ENCODE measurements at places on chromosomes 4 and X.

GRCh38 chr4:30840571-30840970 lies 120.4 kb downstream of the PCDH7 start:
- DNase-seq, result no peak

DNA sequence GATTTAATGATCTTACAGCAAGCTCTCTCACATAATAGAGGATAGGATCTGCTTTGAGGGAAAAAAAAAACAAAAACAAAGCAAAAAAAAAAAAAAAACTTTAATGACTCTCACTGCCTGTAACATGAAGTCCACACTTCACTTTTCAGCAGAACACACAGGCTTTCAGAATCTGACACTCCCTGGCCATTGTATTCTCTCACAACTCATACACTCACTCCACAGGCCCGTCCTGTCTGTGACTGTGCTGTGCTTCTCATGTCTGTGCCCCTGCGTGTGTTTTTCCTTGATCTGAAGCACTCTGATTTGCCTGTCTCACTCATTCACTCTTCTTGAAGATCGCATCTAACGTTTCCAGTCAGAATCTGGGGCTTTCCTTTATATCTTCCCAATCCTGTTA lies 460.8 kb downstream of the TMA16 start:
- DNase-seq, result no peak

GRCh38 chr4:153480704-153481103 lies 14.5 kb downstream of the TMEM131L start:
- DNase-seq, result no peak

GRCh38 chrX:154727418-154727817 lies 23.5 kb downstream of the GAB3 start:
- DNase-seq, result no peak

GRCh38 chr4:107468156-107468555 lies 251.9 kb downstream of the PAPSS1 start:
- no peak for DNase-seq

GRCh38 chr4:181319629-181320028 lies 923.6 kb upstream of the TENM3 start:
- DNase-seq, result no peak

GRCh38 chr4:78778530-78778929 lies 2.4 kb downstream of the BMP2K start:
- no peak for DNase-seq

- no peak for DNase-seq
Measured at GRCh38 chrX:121106484-121107235, 59.2 kb downstream of the GLUD2 start.

DNA sequence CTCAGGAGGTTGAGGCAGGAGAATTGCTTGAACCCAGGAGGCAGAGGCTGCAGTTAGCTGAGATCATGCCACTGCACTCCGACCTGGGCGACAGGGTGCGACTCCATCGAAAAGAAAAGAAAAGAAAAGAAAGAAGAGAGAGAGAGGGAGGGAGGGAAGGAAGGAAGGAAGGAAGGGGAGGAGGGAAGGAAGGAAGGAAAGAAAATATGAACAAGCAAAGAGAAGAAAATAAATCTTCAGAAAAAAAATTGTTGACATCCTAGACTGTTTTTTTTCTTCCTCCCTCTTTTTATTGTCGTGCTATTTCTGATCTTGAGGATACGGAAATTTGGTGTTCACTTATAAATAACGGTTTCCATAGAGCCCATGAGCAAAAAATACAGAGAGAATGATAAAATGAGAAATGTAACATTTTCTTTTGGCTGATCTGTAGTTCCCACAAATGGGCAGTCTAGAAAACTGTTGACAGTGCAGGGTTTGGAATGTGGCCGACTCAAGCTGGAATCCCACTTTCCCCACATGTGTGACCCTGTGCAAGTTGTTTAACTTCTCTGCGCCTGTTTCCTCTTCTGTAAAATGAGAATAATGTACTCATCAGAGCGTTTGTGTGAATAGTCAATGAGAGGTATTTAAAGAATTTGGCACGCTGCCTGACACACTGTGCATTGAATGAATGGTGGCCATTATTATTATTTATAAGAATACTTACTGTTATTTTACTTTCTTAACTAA lies 19.4 kb downstream of the SORBS2 start:
- DNase-seq, result no peak
